ENCODE measurements at places on chromosomes 2 and 18.
A peak's percentile ranks its signal among the peaks of the same experiment; 100 is the strongest.

DNA sequence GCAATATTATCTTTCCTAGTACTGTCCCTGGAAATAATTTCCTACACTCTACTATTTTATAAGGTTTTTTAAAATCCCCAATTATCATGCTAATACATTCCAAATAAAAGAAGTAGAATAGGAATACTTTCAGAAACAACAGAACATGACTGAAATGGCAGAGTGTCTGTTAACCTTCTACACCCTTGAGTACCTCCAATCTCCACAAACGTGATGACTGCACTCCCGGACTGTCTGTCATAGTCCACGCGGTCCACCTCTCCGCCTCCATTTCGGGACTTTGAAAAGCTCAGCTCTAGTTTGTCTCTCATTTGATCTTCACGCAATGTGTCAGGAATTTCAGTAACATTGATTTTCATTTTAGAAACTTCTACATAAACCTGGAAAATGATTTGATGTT lies 13.6 kb upstream of the RBM43 start:
- H3K27ac ChIP-seq = no peak overlapping the region
- no peaks in the 10 kb centered on the region for H3K4me1 ChIP-seq
- H3K4me3 ChIP-seq = no peak overlapping the region
- H3K36me3 ChIP-seq = no peaks in the 10 kb centered on the region

GRCh38 chr2:102880731-102881130 lies 118.9 kb downstream of the TMEM182 start:
- no peaks in the 10 kb centered on the region for H3K36me3 ChIP-seq
- DNase-seq = no peak
- H3K27me3 ChIP-seq = no peaks in the 10 kb centered on the region
- H3K27ac ChIP-seq = no peak overlapping the region
- no peaks in the 10 kb centered on the region for H3K4me1 ChIP-seq

- peak overlapping the region; percentile 9 for H3K27ac ChIP-seq
- no peaks in the 10 kb centered on the region for H3K27me3 ChIP-seq
- DNase-seq = no peak
- H3K36me3 ChIP-seq = no peaks in the 10 kb centered on the region
- H3K4me3 ChIP-seq = no peak overlapping the region
These were observed 112.9 kb downstream of the LTBP1 start for GRCh38 chr2:33059471-33060156.

- H3K36me3 ChIP-seq = no peaks in the 10 kb centered on the region
- DNase-seq = no peak
- peaks cover 27% of the 10 kb centered on the region for H3K4me1 ChIP-seq
These were observed 29.2 kb downstream of the SPATS2L start for GRCh38 chr2:200335657-200336056.

DNA sequence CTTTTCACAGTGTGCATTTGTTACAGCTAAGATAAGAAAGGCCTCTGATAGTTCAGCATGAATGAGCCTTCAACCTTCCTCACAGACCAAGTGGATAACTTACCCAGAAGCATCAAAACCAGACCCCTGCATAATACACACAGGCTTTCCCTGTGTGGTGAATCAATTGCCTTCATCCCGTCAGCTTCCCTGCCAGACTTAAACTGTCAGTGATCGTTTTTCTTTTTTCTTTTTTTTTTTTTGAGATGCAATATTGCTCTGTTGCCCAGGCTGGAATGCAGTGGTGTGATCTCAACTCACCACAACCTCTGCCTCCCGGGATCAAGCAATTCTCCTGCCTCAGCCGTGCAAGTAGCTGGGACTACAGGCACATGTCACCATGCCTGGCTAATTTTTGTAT lies 20.5 kb upstream of the SLC35F5 start:
- H3K4me3 ChIP-seq = no peak overlapping the region
- no peak overlapping the region for H3K27ac ChIP-seq
- no peaks in the 10 kb centered on the region for H3K4me1 ChIP-seq
- H3K36me3 ChIP-seq = no peaks in the 10 kb centered on the region
- no peak for DNase-seq

DNA sequence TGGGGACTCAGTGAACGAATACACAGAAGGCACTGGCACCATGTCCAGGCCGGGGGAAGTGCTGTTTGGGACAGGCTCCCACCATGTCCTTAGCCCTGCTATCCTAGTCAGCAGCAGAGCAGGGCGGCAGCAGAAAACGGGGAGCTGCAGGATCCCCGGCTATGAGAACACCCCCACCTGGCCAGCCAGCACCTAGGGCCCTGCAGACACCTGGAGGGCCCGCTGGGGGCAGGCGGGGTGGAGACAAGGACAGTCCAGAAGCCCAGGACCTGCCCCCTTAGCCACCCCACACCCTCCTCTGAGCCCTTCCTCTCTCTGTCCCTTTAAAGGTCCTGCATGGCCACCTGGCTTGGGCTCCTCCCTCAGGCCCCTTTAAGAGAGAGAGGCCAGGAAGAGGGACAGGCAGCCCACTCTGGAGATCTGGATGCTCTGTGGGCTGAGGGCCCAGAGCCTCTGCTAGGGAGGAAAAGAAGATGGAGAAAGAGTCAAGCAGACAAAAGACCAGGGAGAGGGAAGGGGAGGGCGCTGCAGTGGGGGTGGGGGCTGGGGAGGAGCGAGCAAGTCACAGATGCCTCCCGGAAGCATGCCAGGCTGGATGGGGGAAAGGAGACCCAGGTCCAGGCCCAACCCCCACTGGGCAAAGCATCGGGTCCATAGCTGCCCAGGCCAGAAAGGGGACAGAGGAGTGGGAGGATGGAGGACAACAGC lies 48.6 kb downstream of the BIN1 start:
- H3K27me3 ChIP-seq = no peaks in the 10 kb centered on the region
- H3K4me3 ChIP-seq = no peak overlapping the region
- DNase-seq = no peak
- H3K27ac ChIP-seq = no peak overlapping the region

DNA sequence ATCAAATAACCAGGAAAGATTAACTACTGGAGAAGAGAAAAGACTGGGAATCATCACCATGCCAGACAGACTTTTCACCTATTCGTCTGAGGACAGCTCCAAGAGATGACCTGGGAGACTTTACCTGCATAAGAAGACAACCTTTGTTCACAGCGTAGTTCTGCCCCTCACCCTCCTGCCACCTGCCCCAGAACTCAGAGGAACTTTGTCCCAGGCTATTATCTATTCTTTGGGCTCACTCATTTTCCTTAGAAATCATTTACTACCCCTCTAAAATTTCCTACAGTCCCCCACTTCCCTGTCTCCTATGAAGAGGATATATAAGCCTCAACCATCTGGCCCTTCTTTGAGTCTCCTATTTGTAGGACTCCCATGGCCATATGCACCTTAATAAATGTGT lies 19.3 kb upstream of the COPS8 start:
- no peaks in the 10 kb centered on the region for H3K36me3 ChIP-seq
- H3K4me1 ChIP-seq = no peaks in the 10 kb centered on the region
- H3K27ac ChIP-seq = no peak overlapping the region
- H3K27me3 ChIP-seq = no peaks in the 10 kb centered on the region

GRCh38 chr2:143885461-143885860 lies 634.5 kb downstream of the ZEB2 start:
- H3K36me3 ChIP-seq = no peaks in the 10 kb centered on the region
- no peak overlapping the region for H3K27ac ChIP-seq
- H3K27me3 ChIP-seq = no peaks in the 10 kb centered on the region
- no peaks in the 10 kb centered on the region for H3K4me1 ChIP-seq
- DNase-seq = no peak

GRCh38 chr2:226839161-226839560 lies 3.3 kb downstream of the RHBDD1 start:
- H3K27ac ChIP-seq = no peak overlapping the region
- no peaks in the 10 kb centered on the region for H3K36me3 ChIP-seq
- no peaks in the 10 kb centered on the region for H3K4me1 ChIP-seq
- H3K4me3 ChIP-seq = no peak overlapping the region
- no peak for DNase-seq

DNA sequence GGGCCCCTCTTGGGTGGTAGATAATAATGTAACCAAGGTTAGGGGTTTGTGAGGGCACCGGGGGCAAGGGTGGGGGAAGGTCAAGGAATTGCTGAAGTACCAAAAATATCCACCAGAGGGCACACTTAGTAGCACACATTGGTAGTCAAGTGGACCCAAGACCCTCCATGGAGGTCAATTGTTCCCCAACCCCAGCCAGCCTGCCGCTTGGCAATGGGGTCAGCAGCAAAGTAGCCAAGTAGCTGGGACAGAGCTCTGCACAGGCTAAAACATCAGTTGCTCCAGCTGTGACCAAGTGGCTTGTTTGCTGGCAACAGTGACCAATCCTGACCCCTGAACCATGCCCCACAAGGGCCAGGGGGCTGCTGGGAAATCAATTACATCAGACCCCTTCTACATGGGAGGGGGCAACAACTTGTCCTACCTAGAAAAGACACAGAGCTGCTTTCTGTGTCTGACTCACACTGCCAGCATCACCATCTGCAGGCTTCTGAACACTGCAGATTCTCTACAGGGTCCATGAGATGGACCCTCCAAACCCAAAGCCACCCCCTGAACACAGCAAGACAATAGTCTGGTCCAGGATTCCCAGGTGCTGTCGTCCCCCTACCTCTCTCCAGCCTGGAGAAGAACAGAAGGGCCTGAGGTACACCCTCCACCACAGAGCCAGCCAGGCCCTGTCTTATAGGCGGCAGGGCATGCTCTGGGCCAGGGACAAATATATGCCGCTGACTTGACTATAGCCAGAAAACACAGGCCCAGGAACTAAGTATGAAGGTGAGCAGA lies 76.0 kb downstream of the EMX1 start:
- H3K27ac ChIP-seq = no peak overlapping the region
- H3K4me3 ChIP-seq = no peak overlapping the region
- no peaks in the 10 kb centered on the region for H3K27me3 ChIP-seq
- H3K4me1 ChIP-seq = peaks cover 7% of the 10 kb centered on the region
- H3K36me3 ChIP-seq = no peaks in the 10 kb centered on the region

GRCh38 chr2:223269386-223269785 lies 217.4 kb downstream of the KCNE4 start:
- H3K36me3 ChIP-seq = no peaks in the 10 kb centered on the region
- DNase-seq = no peak
- H3K4me1 ChIP-seq = no peaks in the 10 kb centered on the region
- no peaks in the 10 kb centered on the region for H3K27me3 ChIP-seq
- H3K27ac ChIP-seq = no peak overlapping the region

DNA sequence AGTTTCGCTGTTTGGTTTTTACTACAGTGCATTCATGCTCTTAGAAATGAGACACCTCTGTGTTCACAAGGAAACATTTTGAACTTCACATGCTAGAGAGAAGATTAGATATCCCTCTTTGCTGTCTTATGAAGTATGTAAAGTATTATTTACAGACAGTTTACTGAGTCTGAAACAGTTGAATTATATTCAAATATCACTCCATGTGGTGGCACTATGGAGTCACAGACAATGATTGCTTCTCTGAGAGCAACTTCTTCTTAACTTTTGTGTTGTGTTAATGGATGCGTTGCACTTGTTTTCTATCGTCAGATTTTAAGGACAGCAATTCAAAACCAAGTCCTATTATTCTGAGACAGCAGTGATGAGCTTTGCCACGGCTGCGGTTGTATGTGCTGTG lies 823.6 kb downstream of the GALR1 start:
- no peak overlapping the region for H3K4me3 ChIP-seq
- H3K27me3 ChIP-seq = no peaks in the 10 kb centered on the region
- H3K36me3 ChIP-seq = no peaks in the 10 kb centered on the region
- no peak overlapping the region for H3K27ac ChIP-seq

GRCh38 chr2:393711-394696 lies 106.1 kb upstream of the ALKAL2 start:
- no peak for DNase-seq
- no peak overlapping the region for H3K27ac ChIP-seq
- H3K4me1 ChIP-seq = no peaks in the 10 kb centered on the region
- H3K27me3 ChIP-seq = no peaks in the 10 kb centered on the region

DNA sequence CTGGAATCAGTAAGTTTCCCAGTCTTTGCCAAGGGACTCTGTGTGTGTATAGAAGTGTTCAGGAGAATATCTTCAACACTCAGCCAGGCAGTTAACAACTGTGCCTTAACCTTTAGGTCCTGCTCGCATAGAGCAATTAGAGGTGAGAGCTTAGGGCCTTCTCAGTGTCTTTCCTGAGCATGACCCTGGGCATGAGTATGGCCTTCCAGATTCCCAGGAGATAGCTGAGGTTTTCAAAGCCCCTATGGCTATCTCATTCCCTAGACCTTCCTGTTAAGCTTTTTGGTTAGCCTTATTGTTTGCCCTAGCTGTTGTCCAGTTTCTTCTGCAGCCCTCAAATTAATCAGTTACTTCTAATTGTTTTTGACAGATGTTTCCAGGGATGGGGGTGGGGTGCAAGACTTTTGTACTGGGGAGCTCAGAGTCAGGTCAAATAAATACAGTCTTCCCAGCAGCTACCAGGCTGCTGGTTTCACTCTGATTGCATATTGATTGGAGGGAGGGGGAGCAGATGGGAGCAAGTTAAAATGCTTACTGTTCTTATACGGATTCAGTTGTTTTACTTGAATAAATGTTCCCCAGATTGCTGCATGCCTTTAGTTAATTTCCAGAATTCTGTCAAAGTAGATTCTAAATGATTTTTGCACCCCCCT lies 23.1 kb downstream of the PDK1 start:
- no peak overlapping the region for H3K4me3 ChIP-seq
- H3K4me1 ChIP-seq = no peaks in the 10 kb centered on the region
- no peak overlapping the region for H3K27ac ChIP-seq
- H3K27me3 ChIP-seq = no peaks in the 10 kb centered on the region
- no peaks in the 10 kb centered on the region for H3K36me3 ChIP-seq

DNA sequence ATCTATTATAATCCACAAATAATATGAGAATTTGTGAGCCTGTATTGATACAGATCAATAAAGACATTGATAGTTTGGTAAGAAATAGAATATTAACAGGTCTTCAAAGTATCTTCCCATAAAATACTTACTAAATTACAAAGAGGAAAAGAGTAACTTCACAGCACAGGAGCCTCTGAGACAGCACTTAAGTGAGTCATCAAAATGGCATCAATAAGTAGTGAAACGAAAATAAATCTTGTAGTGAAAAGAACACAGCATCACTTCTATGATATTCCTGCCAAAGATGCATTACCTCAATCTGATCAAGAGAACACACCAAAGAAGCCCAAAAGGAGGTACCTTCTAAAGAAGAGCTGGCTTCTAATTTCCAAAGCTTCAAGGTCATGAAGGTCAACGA lies 116.4 kb downstream of the CBLN2 start:
- no peaks in the 10 kb centered on the region for H3K36me3 ChIP-seq
- H3K27me3 ChIP-seq = no peaks in the 10 kb centered on the region
- H3K27ac ChIP-seq = no peak overlapping the region

GRCh38 chr2:118246079-118246478 lies 157.8 kb downstream of the INSIG2 start:
- no peak overlapping the region for H3K27ac ChIP-seq
- H3K4me3 ChIP-seq = no peak overlapping the region
- no peaks in the 10 kb centered on the region for H3K36me3 ChIP-seq
- no peak for DNase-seq
- no peaks in the 10 kb centered on the region for H3K4me1 ChIP-seq

DNA sequence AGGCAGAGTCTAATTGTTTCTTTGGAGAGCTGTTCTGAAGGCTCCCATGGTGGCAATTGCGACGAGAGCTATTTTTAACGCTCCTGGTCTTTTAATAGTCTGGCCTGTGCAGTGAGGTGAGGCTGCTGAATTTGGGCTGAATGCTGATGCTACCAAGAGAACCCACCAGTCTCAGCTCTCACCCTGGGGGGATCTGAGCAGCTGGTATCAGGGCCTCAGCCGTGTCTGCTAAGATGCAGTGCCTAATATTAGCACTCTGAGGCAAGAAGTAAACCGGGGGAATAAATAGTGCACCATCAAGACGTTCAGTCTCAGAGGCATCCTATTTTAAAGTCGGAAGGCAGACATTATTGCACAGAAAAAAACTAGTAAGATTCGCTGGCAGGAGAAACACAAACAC lies 214.8 kb upstream of the PID1 start:
- no peak overlapping the region for H3K27ac ChIP-seq
- H3K4me1 ChIP-seq = no peaks in the 10 kb centered on the region
- DNase-seq = no peak
- no peak overlapping the region for H3K4me3 ChIP-seq

Data from right lobe of liver (tissue), 6 donors.